ENCODE measurements at places on chromosomes 5 and 9.
A peak's percentile ranks its signal among the peaks of the same experiment; 100 is the strongest.

DNA sequence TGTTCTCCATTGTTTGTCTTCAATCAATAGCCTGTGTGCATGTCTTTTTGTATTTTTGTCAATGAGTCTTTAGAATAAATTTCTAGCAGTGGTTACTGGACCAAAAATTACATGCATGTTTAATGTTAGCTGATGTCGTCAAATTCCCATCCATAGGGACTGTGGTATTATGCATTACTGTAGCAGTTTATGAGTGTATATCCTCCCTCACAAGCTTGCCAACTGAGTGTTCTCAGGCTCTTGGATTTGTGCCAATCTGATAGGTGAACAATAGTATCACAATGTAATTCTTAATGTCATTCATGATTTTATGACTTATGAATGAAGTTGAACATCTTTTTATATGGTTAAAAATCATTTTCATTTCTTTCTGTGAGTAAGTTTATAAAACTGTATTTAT, 13.0 kb downstream of the SNX24 start:
- DNase-seq = no peak

DNA sequence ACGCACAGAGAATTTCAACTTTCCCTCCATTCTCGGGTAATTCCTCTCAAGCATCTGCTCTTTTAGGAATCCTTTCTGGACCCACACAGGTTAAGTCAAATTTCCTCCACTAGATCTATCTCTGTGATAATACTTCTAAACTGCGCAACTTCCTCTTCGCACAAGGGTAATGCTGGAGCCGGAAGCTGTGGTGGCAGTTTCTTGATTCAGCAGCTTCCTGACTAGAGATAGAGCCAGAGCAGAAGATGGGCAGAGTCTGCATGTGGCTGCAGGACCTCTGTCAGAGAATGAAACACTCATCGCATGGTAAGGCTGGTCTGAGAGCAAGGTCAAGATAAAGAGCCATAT, 11.1 kb upstream of the CDC42SE2 start:
- no peak for DNase-seq

DNA sequence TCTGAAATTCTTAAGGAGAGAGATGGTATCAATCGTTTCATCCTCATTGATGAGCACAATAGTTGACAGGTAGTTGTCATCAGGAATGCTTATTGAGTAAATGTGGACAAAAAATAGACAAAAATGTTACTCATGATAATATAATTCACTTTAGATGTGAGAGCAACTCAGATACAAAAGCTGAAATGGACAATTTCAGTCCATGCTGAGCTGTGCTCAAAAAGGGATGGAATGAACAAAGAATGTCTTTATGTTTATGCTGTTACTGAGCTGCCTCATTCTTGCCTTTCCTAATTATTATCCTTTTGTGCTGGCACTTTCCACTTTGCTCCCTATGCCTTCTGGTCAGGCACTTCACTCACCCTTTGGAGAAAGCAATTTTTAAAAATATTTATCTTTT, 49.5 kb downstream of the JAKMIP2 start:
- DNase-seq = no peak

DNA sequence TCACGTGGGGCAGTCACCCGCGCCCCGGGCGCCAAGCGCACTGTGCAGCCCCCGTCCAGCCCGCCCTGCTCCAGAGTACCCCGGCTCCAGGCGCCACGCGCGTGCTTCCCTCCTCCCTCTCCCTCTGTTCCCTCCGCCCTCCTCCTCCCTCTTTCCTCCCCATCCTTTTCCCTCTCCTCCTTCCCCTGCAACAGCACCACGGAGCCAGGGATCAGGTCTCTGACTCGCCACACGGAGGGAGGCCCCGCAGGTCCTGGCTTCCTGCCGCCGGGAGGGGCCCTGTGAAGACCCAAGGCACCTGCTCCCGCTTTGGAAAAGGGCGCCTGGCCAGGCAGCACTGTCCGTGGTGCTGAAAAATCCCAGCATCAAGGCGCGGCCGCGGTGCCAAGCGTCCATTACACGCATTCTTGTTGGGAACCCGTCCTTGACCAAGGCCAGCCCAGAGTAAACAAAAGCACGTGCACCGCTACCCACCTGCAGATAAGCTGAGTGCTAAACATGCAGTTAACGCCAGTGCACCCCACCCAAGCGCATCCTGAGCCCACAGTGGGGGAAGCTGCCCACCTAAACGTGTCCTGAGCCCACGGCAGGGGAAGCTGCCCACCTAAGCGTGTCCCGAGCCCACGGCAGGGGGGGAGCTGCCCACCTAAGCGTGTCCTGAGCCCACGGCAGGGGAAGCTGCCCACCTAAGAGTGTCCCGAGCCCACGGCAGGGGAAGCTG, 21.7 kb downstream of the SLC6A18 start:
- peak; percentile 91 for DNase-seq

- no peak for DNase-seq
These were observed 127.2 kb upstream of the ADAMTSL1 start for GRCh38 chr9:18346745-18347144.

GRCh38 chr5:11467588-11467987, 436.7 kb downstream of the CTNND2 start:
- no peak for DNase-seq

GRCh38 chr5:95392593-95393182, 1.5 kb downstream of the FAM81B start:
- no peak for DNase-seq

GRCh38 chr9:122393284-122393983, 22.6 kb downstream of the PTGS1 start:
- DNase-seq = no peak

GRCh38 chr9:75551861-75552260, 338.6 kb upstream of the PCSK5 start:
- no peak for DNase-seq

DNA sequence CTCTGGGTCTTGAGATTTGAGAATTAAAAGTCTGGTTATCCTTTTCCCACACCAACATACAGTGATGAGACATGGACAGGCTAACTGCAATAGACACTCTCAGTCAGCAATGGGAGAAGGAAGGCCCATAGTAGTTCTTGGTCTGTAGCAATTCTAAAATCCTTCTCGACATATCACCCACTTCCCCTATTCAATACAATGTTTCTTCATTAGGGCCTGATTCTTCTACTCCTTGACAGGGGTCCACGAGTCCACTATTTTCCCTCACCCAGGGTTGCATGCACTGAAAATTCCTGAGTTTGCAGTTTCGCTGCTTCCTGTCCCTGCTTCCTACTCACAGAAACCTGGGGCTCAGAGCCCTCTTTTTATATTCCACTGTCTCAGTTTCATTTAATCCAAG, 402.8 kb downstream of the MAT2B start:
- DNase-seq = no peak

GRCh38 chr5:56686337-56687195, 128.8 kb upstream of the MAP3K1 start:
- DNase-seq = no peak

- no peak for DNase-seq
These were observed 6.4 kb upstream of the JMY start for GRCh38 chr5:79229357-79230174.

- DNase-seq = no peak
These were observed 61.4 kb downstream of the C5orf15 start for GRCh38 chr5:133907075-133907474.

DNA sequence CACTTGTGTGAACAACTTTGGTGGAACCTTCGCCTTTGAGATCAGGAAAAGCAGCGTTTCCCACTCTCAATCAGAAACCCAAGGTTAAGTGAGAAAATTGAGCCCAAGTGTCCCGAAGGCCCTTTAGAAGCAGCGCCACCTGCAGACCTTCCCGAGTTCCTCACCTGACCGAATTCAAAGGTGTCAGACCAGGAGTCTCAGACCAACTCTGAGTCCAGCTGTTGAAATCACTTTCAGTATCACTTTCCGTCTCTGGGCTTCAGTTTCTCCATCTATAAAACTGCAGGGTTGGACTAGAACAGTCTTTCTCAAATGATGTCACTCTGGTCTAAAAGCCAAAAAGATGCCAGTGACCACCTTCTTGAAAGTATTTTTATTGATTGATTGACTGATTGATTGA, 31.7 kb upstream of the GRHPR start:
- DNase-seq = peak; percentile 31

DNA sequence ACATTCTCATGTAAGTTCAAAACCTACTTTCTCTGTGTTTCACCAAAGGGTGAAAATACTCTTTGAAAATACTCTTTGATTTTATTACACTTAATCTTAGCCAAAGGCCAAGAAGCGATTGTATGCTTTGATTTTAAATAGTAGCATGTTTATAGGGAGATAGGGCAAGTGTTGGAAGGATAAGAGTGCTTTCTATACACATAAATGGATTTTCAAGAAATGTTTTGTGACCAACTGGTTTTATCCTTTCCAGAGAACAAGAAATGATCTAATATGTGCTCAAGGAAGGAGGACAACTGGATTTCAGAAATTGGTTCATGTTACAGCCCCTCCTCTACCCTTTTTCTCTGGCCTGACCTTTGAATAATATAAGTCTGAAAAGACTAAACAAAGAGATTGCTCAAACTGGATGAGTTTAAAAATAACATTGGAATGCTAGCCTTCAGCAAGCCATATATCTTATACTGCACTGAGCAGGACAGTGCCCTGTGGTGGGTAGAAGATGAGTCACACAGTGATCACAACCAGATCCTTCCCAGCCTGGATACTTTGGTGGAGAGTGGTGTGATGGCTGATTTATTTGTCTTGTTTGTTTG, 13.1 kb downstream of the PALM2AKAP2 start:
- DNase-seq = no peak

DNA sequence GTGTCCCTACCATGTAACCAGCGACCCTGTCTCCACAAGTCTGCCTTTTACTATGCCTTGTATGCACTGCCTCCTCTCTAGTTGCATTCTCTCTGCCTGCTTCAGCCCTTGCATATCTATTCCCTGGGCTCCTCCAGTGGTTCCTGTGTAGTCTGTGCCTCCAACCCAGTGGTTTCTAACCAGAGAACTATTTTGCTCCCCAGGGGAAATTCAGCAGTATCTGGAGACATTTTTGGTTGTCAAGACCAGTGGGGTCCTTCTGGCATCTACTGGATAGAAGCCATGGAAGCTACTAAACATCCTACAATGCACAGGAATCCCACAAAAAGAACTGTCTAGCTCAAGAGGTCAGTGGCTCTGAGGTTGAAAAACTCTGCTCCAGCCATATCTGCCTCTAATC, 224.1 kb upstream of the RASEF start:
- no peak for DNase-seq

DNA sequence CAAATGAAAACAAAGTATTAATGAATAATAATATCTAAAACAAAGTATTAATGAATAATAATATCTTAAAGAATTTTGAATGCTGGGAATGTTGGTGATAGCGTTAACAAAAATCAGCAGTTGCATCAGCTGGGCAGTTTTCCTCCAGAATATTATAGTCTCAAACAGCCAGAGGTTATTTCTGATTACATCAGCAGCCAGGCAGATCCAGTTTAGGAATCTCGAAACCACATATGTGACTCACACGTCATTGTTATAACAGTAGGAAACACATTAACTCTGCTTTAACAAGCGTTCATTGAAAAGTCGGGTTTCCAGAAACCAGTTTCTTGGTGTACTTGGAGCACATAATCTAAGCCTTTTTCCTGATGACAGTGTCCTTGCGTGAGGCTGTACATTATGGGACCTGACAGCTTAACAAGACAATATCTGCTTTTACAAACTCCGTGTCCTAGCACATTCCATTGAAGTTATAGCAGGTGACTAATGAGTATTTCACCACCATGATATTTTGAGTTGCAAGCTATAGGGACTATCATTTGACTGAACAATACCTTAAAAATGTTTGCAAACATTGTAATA, 559.5 kb upstream of the KLF4 start:
- DNase-seq = no peak

DNA sequence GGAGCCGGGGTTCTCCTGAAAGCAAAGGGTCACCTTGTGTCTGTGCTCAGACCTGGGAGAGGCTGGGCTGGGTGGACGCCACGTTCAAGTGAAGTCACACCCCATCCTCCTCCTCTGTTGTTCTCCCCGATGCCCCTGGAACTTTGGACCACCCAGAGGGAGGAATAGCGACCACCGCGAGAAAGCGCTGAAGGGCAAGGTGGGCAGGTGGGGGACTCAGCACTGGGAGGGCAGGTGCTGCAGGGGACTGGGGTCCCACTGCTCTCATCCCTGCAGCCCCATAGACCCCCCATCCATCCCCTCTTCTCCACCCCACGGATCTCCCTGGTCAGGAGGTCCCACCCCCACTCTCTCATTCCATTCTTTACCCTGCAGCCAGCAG, 48.8 kb upstream of the COL5A1 start:
- no peak for DNase-seq

- DNase-seq = no peak
These were observed 89.9 kb downstream of the SIL1 start for GRCh38 chr5:139108063-139108824.

DNA sequence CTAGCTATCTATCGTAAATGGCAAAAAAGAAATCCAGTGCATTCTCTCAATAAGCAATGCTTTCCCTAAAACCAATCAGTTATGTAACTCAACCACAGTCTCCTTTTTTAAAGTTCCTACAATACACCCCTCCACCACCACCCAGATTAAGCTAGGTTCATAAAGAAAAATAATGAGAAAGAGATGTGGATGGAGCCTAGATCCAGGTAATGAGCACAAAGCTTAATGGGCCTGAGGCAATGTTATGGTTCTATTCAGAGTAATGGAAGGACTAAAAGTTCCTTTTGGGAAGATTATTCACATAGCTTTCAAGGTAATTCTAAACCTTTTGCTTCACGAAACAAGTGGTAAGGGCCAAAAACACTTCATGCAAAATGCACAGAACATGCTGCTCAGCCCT, 113.5 kb downstream of the MPDZ start:
- DNase-seq = no peak

DNA sequence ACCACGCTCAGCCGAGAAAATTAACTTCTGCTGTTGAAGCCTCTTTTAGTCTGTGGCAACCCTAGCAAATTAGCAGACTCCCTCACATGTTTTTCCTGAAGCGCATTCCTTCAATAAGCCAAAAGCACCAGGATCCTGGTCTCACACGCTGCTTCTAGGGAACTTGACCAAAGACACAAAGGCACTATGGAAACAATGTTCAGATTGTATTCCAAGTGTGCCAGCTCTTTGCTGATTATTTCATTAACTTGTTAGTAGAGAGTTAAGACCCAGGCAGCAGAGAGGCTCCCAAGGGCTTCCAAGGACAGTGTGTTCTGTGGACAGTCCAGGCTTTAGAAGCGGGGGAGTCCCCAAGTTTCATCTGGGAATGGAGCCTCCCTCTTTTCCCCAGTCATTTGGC, 94.4 kb upstream of the BASP1 start:
- no peak for DNase-seq

DNA sequence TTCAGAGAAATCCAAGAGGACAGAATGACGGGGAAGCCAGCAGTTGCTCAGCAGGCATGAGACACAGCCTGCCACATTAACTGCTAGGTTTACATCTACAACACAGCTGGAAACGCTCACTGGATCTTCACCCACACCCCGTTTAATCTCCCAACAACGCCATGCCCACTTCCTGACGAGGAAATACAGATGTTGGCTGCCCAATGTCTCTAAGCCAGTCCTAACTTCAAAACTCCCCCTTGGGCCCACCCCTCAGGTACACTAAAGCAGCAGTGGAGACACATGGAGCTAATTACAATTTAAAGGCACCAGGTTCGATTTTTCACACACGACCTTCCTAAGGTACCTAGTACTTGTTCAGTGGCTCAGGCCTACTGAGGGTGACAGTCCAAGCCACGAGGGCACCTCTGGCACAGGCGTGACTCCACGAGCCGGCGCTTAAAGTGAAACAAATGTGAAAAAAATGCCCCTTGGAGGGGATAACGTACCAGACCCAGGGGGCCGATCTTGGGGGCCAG, 904 bp downstream of the RPL12 start:
- no peak for DNase-seq
